IgD-negative memory B cell (primary cell): ENCODE measurements at places on chromosomes 7 and 10. TPM values are rescaled to one million over a fixed set of nuclear protein-coding genes. Genes with fewer than 3 reads are reported as not detected.

Gene OR6B1
- not detected for polyA plus RNA-seq

Gene GIMAP5
- polyA plus RNA-seq: 16.3 TPM

Gene KNDC1
- 0.05 TPM for polyA plus RNA-seq

Gene FAM200A
- polyA plus RNA-seq: 4.5 TPM

Gene CEP41
- polyA plus RNA-seq: 6.0 TPM

Gene SCIN
- 1.6 TPM for polyA plus RNA-seq

Gene CCL24
- polyA plus RNA-seq: not detected

Gene CELF2
- 142 TPM for polyA plus RNA-seq

Gene TMEM184A
- polyA plus RNA-seq: 0.08 TPM

Gene VENTX
- not detected for polyA plus RNA-seq

Gene BICC1
- not detected for polyA plus RNA-seq

Gene PRR15
- not detected for polyA plus RNA-seq
